ENCODE measurements at places on chromosomes 11 and 22. TPM values are rescaled to one million over a fixed set of nuclear protein-coding genes. Genes with fewer than 3 reads are reported as not detected.

GRCh38 chr22:21014726-21015465 lies at the start of gene P2RX6:
Gene P2RX6 (plus strand): TSS chr22:21015165. CDS start chr22:21015175, 10 bp downstream.
- no peaks in the 10 kb centered on the region for H3K27me3 ChIP-seq
- peaks cover 12% of the 10 kb centered on the region for H3K4me1 ChIP-seq
- H3K36me3 ChIP-seq: no peaks in the 10 kb centered on the region
- peak within 1 kb of the TSS; percentile 65 for H3K27ac ChIP-seq

GRCh38 chr11:44559207-44559939 lies 6.1 kb upstream of the CD82 start:
- no peak for DNase-seq
- H3K27me3 ChIP-seq: no peaks in the 10 kb centered on the region
- peaks cover 4% of the 10 kb centered on the region for H3K4me1 ChIP-seq
- H3K4me3 ChIP-seq: no peak overlapping the region
- H3K27ac ChIP-seq: no peak overlapping the region

GRCh38 chr11:114586797-114587196 lies 8.8 kb downstream of the NXPE4 start:
- no peaks in the 10 kb centered on the region for H3K36me3 ChIP-seq
- no peaks in the 10 kb centered on the region for H3K27me3 ChIP-seq
- no peak overlapping the region for H3K27ac ChIP-seq
- no peak for DNase-seq
- no peaks in the 10 kb centered on the region for H3K4me1 ChIP-seq

DNA sequence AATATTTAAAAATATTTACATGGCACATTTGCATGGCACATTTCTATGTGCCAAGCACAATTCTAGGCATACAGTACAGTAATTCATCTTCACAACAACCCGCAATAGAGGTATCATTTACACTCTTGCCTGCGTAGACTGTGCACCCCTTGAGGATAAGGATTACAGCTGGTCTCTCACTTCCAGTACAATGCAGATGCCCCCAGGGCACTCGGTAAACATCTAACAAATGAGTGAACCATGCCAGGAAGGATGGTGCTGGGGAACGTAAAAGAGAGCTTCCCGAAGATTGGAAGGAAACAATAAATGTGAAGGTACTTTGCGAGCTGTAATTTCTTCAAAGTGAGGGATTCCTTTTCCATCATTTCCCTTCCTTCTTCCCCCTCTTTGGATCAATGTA lies 1.3 kb downstream of the PRPF19 start:
- H3K36me3 ChIP-seq: peaks cover 20% of the 10 kb centered on the region
- H3K4me1 ChIP-seq: peaks cover 14% of the 10 kb centered on the region
- 0 out of 2 replicates have a peak, but pooled peaks cover 3% of the 10 kb centered on the region for H3K27me3 ChIP-seq
- DNase-seq: no peak
- peak overlapping the region; percentile 93 for H3K27ac ChIP-seq

DNA sequence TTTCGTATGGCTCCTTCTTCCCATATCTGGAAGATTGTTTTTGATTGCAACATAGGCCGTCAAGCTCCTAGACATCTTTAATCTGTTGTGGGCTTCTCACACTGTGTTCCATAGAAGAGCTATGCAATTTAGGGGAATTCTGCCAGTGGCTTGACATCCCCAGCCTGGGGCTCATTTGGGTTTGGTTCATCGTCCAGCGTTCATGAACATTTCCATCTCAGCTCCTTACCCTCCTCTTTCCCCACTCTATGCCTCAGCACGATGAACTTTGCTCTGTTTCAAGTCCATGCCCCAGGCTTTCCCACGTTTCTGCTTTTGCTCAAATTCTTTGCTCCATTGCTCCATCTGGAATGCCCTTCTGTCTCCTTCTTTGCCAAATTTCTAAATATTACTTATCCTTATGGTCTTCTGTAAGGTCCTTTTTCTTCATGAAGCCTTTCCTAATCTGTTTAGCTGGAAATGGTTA lies 26.1 kb upstream of the CLMP start:
- DNase-seq: no peak
- H3K27me3 ChIP-seq: peaks cover 3% of the 10 kb centered on the region
- H3K27ac ChIP-seq: no peak overlapping the region
- no peak overlapping the region for H3K4me3 ChIP-seq
- no peaks in the 10 kb centered on the region for H3K4me1 ChIP-seq

GRCh38 chr11:27968461-27968860 lies 139.5 kb downstream of the KIF18A start:
- no peaks in the 10 kb centered on the region for H3K27me3 ChIP-seq
- H3K36me3 ChIP-seq: no peaks in the 10 kb centered on the region
- no peak overlapping the region for H3K27ac ChIP-seq
- DNase-seq: no peak
- H3K4me3 ChIP-seq: no peak overlapping the region
- no peaks in the 10 kb centered on the region for H3K4me1 ChIP-seq

- H3K4me3 ChIP-seq: no peak overlapping the region
- peaks cover 48% of the 10 kb centered on the region for H3K36me3 ChIP-seq
- H3K27ac ChIP-seq: no peak overlapping the region
- peaks cover 12% of the 10 kb centered on the region for H3K4me1 ChIP-seq
Measured at GRCh38 chr11:118522571-118523072, 4.7 kb upstream of the TTC36 start.

DNA sequence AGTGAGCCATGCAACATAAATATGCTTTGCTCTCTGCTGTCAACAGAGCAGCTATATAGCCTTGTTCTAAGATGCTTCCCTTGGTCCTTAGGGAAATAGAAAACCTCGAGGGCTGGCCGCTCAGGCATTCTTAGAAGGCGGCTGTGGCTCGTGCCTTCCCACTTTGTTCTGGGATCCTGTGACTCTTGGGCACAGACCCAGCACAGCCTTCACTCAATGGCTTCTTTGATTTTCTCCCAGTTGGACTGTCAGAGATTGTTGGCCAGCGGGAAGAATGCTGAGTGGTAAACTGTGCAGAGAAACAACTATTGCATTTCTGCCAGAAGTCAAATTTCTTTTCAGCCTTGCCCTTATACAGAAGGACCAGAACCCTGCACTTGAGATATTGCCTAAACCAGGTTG lies 9.5 kb upstream of the MICAL2 start:
- H3K27ac ChIP-seq: peak overlapping the region; percentile 11
- H3K4me3 ChIP-seq: no peak overlapping the region
- H3K4me1 ChIP-seq: peaks cover 2% of the 10 kb centered on the region
- no peaks in the 10 kb centered on the region for H3K36me3 ChIP-seq
- no peak for DNase-seq

GRCh38 chr11:24163146-24163545 lies 333.7 kb upstream of the LUZP2 start:
- no peak for DNase-seq
- H3K27me3 ChIP-seq: no peaks in the 10 kb centered on the region
- no peak overlapping the region for H3K27ac ChIP-seq
- no peak overlapping the region for H3K4me3 ChIP-seq
- no peaks in the 10 kb centered on the region for H3K36me3 ChIP-seq

GRCh38 chr11:112106070-112106469 lies 19.4 kb downstream of the SDHD start:
- H3K27me3 ChIP-seq: no peaks in the 10 kb centered on the region
- DNase-seq: no peak
- no peak overlapping the region for H3K27ac ChIP-seq
- H3K4me3 ChIP-seq: no peak overlapping the region
- H3K4me1 ChIP-seq: no peaks in the 10 kb centered on the region
- H3K36me3 ChIP-seq: no peaks in the 10 kb centered on the region

DNA sequence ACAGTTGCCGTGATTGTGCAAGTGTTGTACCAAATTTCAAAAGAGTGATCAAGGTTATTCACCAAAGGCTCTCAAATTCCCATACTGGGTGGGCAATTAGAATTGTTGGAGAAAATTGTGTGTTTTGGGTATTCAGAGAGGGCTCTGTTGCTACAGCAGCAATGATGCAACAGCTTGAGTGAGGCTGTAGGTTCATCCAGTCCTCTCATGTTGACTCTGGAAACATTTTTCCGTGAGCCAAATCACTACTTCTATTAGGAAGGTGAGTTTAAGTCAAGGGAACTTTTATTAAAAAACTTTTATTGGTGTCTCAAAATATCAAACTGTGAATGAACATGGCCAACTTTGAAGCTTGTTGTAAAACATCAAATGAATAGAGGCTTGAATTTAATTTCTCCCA lies 116.5 kb downstream of the CD44 start:
- H3K36me3 ChIP-seq: no peaks in the 10 kb centered on the region
- no peak overlapping the region for H3K27ac ChIP-seq
- H3K27me3 ChIP-seq: no peaks in the 10 kb centered on the region
- DNase-seq: no peak

The CD3E gene
- total RNA-seq: 0.51 TPM

GRCh38 chr11:103904324-103904667 lies 132.1 kb upstream of the DDI1 start:
- H3K27me3 ChIP-seq: no peaks in the 10 kb centered on the region
- DNase-seq: no peak
- H3K4me1 ChIP-seq: no peaks in the 10 kb centered on the region
- H3K36me3 ChIP-seq: no peaks in the 10 kb centered on the region

DNA sequence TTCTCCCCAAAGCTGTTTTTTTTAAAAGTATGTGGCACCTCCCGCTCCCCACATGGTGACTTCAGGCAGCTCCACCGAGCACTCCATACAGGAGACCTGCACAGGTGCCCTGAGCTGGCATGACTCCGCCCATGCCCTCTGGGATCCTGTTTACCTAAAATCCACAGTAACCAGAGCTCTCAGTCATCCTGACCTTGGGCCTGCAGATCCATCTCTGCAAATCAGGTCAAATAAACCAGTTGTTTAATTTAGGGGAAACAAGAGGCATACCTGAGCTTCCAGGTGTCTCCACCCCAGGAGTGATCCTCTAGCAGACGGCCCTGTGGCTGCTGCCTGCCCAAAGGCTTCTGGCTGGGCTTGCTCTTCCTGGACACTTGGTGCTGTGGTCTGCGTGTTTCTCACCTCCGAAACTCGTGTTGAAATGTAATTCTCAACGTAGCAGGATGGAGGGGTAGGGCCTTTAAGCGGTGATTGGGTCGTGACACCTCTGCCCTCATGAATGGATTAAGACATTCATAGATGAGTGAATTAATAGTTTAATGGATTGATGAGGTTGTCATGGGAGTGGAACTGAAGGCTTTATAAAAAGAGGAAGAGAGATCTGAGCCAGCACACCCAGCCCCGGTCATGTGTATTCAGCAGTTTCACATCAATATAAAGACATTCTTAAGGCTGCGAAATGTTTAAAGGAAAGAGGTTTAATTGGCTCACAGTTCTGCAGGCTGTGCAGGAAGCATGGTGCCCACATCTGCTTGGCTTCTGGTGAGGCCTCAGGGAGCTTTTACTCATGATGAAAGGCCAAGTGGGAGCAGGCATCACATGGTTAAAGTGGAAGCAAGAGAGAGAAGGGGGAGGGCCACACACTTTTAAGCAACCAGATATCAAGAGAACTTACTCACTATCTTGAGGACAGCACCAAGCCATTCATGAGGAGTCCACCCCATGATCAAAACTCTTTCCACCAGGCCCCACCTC lies 34.1 kb downstream of the LINC01488 start:
- H3K4me3 ChIP-seq: no peak overlapping the region
- no peak for DNase-seq
- no peaks in the 10 kb centered on the region for H3K4me1 ChIP-seq
- no peak overlapping the region for H3K27ac ChIP-seq

GRCh38 chr11:24667353-24667968 lies 170.6 kb downstream of the LUZP2 start:
- no peak for DNase-seq
- H3K36me3 ChIP-seq: no peaks in the 10 kb centered on the region
- H3K4me3 ChIP-seq: no peak overlapping the region

The PNPLA3 gene
- total RNA-seq: 4.9 TPM

GRCh38 chr11:120040151-120040840 lies 97.6 kb downstream of the TRIM29 start:
- no peaks in the 10 kb centered on the region for H3K36me3 ChIP-seq
- no peak for DNase-seq
- no peak overlapping the region for H3K27ac ChIP-seq
- no peak overlapping the region for H3K4me3 ChIP-seq

DNA sequence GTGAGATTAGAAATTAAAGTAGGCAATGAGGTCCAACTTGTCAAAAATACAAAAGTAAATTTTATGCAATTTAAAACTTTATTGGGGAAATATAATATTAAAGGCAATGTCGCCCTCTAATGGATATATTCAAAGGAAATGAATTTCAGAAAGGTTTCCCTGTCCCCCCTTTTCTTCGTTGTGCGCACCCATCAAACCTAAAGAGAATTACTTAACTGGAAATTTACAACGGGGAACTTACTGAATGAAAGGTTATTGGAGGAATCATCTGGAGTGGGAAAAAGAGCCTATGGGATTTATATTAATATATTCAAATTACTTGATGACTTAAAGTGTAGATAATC lies 1.7 kb upstream of the ABTB2 start:
- no peak for DNase-seq
- no peaks in the 10 kb centered on the region for H3K36me3 ChIP-seq
- peak overlapping the region; percentile 86 for H3K27ac ChIP-seq
- H3K4me3 ChIP-seq: peak overlapping the region; percentile 66

The DDIAS gene
- 22.9 TPM for total RNA-seq

GRCh38 chr11:72740562-72741428 lies 11.4 kb downstream of the ARAP1 start:
- no peaks in the 10 kb centered on the region for H3K27me3 ChIP-seq
- DNase-seq: no peak
- H3K4me1 ChIP-seq: peaks cover 19% of the 10 kb centered on the region
- no peak overlapping the region for H3K4me3 ChIP-seq

GRCh38 chr11:119029340-119030028 lies 1.2 kb downstream of the SLC37A4 start:
- H3K4me3 ChIP-seq: peak overlapping the region; percentile 75
- H3K36me3 ChIP-seq: no peaks in the 10 kb centered on the region
- H3K27ac ChIP-seq: peak overlapping the region; percentile 79
- peaks cover 13% of the 10 kb centered on the region for H3K4me1 ChIP-seq
- H3K27me3 ChIP-seq: no peaks in the 10 kb centered on the region

DNA sequence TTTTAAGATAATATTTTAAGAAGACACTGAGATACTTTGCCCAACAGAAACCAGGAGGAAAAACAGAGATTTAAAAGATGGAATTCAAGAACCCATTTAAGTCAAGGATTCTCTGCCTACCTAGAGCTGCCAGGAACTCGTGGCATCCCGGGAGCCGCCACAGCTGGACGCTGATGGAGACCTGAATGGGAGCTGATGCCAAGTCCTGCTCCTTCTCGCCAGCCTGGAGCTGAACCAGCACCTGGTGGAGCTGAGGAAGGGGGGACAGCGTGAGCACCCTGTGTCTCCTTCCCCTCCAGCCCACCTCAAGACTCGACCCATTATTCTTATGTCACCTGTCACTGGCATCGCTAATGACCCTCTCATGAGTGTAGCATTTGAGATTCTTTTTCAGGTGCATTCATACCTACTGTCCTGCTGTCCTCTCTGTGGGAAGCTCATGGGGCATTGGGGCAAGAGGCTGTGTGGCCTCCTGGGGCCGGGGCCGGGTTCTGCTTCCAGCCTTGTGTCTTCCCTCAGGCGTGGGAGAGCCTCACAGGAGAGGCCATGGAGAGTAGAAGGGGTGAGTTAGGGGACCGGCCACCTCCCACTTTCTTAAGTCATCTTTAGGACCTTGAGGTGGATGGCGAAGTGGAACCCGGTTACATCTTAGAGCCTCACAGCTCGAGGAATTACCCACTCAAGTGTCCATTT lies 70.8 kb upstream of the PITPNB start:
- no peak for DNase-seq
- no peak overlapping the region for H3K4me3 ChIP-seq
- no peaks in the 10 kb centered on the region for H3K27me3 ChIP-seq
- no peaks in the 10 kb centered on the region for H3K4me1 ChIP-seq
- no peak overlapping the region for H3K27ac ChIP-seq
- H3K36me3 ChIP-seq: no peaks in the 10 kb centered on the region

The ZFTA gene
- total RNA-seq: 16.1 TPM

- no peak overlapping the region for H3K4me3 ChIP-seq
- no peaks in the 10 kb centered on the region for H3K27me3 ChIP-seq
- DNase-seq: no peak
- no peaks in the 10 kb centered on the region for H3K36me3 ChIP-seq
Measured at GRCh38 chr22:17974087-17974486, 50.3 kb downstream of the MICAL3 start.
